ENCODE measurements at places on chromosomes 11 and 22. TPM values are rescaled to one million over a fixed set of nuclear protein-coding genes. Genes with fewer than 3 reads are reported as not detected.

The C11orf97 gene
- not detected for total RNA-seq

The KRTAP5-1 gene
- total RNA-seq, result not detected

DNA sequence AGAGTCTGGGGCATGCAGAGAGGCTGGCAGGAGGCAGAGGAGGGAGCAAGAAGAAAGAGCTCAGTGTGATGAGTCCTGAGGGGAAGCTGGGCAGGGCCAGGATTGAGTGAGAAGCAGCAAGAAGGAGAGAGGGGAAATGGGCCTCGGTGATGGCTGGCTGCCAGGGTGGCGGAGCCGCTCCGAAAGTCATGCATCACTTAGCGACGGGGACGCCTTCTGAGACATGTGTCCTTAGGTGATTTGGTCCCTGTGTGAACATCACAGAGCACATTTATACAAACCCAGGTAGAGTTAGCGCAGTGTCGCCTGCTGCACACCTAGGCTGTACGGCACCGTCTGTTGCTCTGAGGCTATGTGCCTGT is 15.1 kb downstream of the TBC1D22A start:
- peak; percentile 18 for DNase-seq

GRCh38 chr11:112810951-112811350 is 150.3 kb upstream of the NCAM1 start:
- no peak for DNase-seq

DNA sequence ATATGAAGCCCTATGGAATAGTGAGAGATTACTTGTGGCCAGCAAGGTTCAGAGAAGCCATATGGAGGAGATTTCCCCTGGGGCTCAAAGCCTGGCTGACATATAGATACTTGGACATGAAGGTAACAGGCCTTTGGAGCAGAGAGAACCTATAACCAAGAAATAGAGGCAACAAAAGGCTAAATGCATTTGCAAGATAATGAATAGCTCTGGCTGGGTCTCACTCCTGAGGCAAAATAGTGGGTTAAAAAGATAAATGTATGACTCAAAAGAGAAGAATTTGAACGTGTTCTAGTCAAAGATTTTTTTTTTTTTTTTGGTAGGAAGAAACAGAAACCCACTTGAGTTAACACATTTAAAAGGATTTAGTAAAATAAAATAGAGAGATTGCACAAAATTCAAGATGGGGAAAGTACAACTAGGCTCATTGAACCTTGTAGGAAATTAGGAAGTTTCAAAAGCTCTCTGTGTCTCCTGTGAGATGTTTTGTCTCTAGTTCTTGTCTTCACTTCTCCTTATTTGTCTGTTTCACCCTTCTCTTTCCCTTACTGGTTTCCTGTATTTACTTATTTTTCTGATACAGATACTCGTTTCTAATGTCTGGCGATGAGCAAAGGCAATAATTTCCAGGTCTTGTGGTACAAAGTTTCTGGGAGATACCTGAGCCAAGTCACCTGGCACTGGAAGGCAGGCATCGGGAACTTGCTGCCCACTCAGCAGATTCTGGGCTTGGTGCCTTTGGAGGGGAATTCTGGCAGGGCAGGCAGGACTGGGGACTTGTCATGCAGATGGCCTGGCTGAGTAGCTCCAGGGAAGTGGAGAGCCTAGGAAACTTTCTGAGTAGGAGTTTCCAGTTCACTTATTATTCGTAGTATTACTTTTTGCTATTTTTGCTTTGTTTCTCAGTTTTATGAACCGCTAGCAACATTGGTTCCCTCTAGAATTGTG is 49.2 kb upstream of the SESN3 start:
- no peak for DNase-seq

The NRIP3 gene
- 1.5 TPM for total RNA-seq

The HBB gene
- total RNA-seq, result not detected

GRCh38 chr11:30310623-30311022 is 12.3 kb upstream of the ARL14EP start:
- no peak for DNase-seq

The TUBA8 gene
- total RNA-seq, result 2.7 TPM

DNA sequence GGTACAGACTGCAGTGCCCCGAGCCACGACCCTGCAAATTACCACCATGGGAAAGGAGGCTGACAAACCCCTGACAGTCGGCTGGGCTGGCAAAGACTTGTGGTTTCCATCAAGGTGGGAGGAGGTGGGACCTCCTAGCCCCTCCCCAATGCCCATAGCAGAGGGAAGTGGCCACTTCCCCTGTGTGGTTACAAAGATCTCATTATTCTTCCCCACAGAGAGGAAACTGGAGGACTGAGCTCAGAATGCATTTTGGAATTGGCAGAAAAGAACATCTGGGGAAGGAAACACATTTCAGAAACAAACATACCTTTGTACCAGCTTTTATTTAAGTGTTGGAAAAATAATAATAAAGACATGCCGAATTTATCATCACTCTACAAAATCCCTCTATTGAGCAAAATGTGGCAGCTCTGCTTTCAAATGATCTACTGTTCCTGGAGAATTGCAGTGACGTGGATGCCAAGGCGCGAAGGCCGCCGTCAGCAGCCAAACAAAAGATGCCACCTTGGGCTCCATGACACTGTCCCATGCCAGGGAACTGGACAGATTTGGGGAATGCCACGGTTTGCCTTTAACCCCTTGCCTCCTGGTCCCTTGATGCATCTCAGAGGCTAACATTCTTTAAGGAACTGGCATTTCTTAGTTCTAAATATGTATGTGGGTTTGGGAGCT is 169.6 kb downstream of the CRYBB2 start:
- DNase-seq, result no peak

DNA sequence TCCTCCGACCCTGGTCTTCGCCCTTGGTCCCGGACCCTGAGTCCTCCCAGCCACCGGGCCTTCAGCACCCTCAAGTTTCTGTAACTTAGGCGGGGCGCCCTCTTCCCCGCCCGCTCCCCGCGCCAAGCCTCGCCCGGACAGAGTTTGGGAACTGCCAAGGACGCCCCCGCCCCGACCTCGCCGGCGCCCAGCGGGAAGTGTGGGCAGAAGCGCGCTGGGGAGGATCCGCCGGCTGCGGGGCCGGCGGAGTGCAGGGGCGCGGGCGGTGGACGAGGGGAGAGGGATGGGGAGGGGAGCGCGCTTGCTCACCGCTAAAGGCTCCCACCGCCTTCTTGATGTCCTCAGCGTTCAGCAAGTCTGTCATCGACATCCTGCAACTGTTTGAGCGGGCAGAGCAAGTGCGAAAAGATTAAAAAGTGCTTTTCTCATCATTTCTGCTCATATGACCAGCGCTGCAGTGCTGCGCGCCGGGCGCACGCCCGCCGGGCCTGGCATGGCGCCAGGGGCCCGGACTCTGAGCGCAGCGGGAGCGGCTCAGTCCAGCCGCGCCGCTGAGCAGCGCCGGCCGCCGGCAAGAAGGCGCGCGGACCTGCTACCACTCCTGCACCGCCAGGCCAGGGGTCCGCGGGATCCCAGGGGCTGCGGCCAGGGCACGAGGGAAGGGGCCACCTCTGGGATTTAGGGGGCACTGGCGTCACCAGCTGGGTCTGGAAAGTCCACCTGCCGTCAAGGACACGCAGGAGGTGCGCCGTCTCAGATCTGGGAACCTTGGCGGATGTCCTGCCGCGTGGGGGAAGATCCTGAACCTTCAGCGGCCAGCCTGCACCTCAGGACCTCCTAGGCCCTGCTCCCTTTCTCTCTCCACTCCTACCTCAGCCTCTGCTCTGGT is at the start of gene PVALB:
Gene PVALB (minus strand): TSS at position 400 of the 889 bp plus-strand sequence. CDS start 30 bp downstream, at position 370.
- DNase-seq, result no peak

DNA sequence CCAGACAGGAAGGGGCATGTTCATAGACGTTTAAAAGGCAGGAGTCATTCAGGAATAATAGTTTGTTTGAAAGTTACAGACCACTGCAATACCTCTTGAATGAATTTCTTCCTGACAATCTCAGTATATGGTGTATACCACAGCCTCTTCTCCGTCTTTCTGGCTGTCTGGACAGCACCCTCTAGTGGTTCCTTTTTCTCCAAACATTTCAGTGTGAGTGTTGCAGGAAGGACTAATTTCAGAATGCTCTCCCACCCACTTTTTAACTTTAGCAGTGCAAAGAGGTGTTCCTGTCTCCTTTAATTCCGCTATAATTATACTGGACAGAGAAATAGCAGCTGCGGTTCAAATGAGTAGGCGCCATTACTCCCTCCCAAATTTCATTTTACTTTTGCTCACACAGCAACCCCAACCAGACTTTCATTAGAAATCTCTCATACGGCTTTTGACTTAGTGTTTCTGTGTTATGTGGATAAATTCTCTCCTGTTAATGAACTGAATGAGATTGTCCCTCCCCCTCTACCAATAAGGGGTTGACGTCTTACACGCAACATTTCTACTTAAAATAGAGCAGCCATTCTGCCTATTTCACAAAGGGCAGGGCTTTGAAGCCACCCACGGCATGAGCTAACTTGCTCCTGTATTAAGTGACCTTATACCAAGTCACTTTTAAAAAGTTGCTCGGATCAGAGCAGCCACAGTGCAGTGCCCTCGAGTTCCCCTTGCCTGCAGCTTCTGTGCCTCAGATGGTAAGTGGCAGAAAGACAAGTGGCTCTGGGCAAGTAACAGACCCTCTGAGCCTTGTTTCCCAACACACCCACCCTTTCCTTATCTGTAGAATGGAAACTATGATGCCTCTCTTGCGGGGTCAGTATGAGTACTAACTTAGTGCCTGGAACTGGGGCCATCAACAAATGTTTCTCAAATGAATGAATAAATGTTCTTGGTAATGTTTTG is 368.6 kb downstream of the OPCML start:
- no peak for DNase-seq

The DRD4 gene
- 0.64 TPM for total RNA-seq

The ACTN3 gene
- 0.20 TPM for total RNA-seq

- DNase-seq, result no peak
Observed at GRCh38 chr11:10358696-10359095, 53.8 kb downstream of the ADM start.

DNA sequence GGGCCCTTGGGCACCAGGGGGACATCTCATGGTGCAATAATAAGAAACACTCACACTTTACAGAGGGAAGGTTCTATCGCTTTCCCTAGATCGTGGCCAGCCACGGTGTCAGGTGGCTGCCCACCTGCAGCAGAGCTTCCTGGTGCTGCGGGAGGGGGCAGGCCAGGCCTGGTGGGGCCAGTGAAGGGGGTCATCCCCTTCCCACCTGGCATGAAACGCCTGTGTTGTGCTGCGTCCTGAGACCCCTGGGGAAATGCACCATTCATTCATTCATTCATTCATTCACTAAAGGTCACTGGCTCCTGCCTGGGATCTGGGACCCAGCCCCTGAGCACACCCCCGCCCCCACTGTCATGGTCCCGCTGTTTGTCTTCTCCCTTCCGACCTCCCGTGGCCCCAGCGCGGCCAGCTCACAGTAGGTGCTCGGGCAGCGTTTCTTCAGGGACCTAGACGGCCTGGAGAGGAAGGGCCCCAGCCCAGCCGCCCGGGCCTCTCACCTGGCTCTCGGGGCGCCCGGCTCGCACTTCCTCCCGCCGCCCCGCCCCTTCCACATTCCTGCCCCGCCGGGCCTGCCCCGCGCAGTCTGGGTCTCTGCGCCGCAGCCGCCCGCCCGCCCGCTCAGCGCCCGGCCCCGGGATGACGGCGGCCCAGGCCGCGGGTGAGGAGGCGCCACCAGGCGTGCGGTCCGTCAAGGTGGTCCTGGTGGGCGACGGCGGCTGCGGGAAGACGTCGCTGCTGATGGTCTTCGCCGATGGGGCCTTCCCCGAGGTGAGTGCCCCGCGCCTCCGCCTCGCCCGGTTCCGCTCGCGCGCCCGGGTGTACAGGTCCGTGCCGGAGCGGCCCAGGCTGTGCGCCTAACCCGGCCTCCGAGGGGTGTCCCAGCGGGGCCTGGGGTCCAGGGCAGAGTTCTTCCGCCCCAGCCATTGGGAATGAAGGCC is at the start of gene RHOD:
Gene RHOD (plus strand): TSS at position 581 of the 938 bp plus-strand sequence. CDS start 56 bp downstream, at position 637.
- peak; percentile 18 for DNase-seq

GRCh38 chr11:133830931-133831907 is 14.1 kb downstream of the SPATA19 start:
- DNase-seq, result no peak

- DNase-seq, result no peak
Observed at GRCh38 chr11:19756675-19757475, 44.2 kb downstream of the NAV2 start.

The C22orf23 gene
- total RNA-seq, result not detected

DNA sequence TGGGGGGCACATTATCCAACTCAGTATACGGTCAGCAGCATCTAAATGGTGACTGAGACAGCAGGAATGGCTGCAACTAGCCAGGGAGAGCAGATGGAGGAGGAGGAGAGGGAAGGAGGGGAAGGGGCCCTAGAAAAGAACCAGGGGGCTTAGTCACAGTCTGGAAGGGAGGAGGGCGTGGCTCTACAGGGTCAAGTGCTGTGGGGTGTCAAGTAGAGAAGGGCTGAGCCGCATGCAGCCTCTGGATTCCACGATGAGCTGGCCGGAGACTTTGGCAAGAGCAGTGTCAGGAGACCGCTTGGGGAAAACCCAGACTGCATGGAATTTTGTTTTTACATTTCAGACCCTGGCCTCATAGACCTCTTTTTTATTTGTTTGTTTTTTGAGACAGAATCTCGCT is 25.8 kb upstream of the PPFIA1 start:
- DNase-seq, result no peak

The OR5L2 gene
- not detected for total RNA-seq

DNA sequence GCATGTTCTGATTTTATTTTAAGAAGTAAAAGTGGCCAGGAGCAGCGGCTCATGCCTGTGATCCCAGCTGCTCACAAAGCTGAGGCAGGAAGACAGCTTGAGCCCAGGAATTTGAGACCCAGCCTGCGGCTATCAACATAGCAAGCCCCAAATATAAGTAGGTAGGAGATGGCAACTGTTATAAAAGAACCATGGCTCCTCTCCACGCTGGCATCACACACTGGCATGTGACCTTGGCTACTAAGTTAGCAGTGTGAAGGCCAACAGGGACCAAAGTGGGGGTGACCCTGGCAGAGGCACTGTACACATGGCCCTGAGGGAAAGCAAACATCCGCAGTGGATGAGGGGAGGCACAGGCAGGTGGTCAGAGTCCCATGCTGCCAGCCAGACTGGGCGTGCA is 33.0 kb downstream of the TPST2 start:
- no peak for DNase-seq

GRCh38 chr11:125404157-125404810 is 91.8 kb downstream of the FEZ1 start:
- no peak for DNase-seq

- DNase-seq, result no peak
Observed at GRCh38 chr22:25014896-25015755, 62.6 kb downstream of the KIAA1671 start.

The STARD10 gene
- 23.0 TPM for total RNA-seq

Data from CD4-positive, alpha-beta memory T cell (primary cell).